ENCODE measurements at places on chromosomes 11 and 22. TPM values are rescaled to one million over a fixed set of nuclear protein-coding genes. Genes with fewer than 3 reads are reported as not detected.

Gene CAPN5
- total RNA-seq: 11.3 TPM

Gene C22orf42
- total RNA-seq: 24.7 TPM

Gene GUCD1
- total RNA-seq: 40.4 TPM

Gene OVCH2
- not detected for total RNA-seq

Measured in diencephalon (tissue), 1 donor.